ENCODE measurements at places on chromosomes 4 and X.

DNA sequence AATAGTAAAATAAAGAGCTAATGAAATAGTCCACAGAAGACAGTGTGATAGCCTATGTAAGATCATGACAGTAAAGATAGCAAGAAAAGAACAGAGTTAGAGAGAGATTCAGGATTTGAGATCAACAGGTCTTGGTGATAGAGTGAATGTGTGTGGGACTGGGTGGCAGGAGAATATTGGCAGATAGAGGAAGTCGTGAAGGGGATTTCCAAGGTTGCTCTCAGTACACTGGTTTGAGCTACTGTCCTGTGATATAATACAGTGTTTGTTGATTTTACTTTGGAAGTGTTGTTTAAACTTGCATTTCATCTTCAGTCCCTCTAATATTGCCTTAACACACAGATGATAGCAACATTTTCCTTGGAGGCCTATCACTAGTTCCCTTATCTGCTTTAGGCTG is 44.1 kb downstream of the DTHD1 start:
- DNase-seq: no peak

DNA sequence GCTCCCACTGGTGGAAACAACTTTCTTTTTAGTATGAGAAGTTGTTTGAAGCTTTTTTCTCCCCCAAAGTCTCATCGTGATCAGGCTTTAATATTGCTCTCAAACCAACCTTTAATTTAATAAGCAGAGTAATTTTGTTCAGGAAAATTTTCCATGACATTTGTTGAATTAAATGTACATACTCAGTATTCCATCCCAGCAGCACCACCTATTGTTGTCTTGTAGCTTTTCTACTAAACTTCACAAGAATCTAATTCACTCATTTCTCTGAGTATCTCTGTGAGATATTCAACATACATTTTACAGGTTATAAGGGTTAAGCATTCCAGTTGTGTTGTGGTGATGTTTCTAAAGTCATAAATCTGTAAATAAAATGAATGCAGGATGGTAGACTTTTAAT is 218.3 kb upstream of the HAND2 start:
- DNase-seq: no peak

- DNase-seq: peak; percentile 70
These were observed 8.9 kb upstream of the GSX2 start for GRCh38 chr4:54090804-54091623.

DNA sequence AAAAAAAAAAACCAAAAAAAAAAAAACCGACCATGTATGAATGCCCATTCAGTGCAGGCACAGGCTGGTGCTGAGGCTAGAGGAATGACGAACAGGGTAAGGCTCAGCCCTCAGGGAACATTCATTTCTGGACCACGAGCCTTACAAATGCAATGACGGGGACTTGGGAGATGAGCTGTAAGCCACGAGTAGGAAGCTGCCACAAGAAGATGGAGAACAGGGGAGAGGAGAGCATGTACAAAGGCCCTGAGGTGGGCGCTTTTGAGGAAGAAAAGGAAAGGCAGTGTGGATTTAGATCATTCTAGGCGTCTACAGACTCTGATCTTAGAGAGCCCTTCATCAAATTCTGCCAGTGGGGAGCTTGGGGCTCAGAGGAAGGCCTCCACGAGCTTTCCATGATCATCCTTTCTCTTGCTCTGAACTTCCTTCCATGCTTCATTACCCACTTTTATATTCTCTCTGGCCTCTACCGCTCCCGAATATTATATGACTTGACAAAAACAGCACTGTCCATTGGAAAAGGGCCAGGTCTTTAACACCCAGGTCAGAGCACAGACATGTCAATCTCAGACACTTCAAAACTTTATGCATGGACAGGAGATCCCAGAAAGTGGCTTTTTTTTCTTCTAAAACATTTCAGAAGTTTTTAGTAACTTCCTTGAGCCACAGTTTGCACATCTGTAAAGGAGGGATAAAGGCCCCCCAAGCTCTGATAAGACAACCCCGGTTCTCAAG is 3.3 kb upstream of the ZNF518B start:
- DNase-seq: no peak

DNA sequence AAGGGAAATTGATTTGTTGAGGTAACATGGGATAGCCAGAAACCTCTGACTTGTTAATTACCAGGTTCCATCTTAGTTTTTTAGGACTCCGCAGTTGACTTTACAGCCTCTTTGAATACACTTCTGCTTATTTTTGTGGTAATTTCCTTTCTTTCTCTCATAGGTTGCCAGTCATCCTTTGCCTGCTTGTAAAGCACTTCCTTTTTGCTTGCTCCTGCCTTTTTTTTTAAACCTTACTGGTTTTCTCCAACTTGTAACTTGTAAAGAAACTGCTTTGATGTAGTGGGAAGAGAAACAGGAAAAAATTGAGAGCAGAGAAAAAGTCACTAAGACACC is 2.6 kb downstream of the PGK1 start:
- DNase-seq: no peak

GRCh38 chrX:41779030-41779564 is 55.1 kb downstream of the GPR82 start:
- no peak for DNase-seq

DNA sequence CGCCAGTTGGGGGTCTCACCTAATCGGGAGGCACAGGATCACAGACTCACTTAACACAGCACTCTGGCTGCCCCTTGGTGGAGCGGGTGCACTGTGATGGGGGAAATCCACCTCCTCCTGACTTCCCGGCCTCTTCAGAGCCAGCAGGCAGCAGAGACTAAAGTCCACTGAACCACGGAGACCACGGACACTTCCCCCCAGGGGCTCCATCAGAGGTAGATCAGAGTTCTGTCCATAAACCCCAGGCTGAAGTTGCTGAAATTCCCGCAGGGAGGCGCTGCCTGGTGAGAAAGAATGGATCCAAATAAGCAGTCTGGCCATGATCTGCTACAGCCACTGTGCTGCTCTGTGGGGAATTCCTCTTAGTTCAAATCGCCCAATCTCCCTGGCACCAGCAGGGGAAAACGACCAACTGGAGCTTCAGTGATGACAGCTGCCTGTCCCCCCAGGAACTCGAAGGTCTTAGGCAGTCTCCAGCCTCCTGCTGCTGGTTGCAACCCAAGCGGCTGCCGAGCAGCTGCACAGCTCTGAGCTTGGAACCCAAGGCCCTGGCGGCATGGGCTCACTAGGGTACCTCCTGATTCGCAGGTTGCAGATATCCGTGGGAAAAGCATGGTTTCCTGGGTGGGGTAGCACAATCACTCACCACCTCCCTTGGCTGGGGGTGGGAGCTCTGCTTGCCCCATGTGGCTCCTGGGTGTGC is 106.9 kb upstream of the DCAF12L2 start:
- no peak for DNase-seq

- no peak for DNase-seq
These were observed 37.1 kb downstream of the AREG start for GRCh38 chr4:74481891-74482609.

GRCh38 chr4:26015133-26015651 is 101.2 kb downstream of the SMIM20 start:
- no peak for DNase-seq

DNA sequence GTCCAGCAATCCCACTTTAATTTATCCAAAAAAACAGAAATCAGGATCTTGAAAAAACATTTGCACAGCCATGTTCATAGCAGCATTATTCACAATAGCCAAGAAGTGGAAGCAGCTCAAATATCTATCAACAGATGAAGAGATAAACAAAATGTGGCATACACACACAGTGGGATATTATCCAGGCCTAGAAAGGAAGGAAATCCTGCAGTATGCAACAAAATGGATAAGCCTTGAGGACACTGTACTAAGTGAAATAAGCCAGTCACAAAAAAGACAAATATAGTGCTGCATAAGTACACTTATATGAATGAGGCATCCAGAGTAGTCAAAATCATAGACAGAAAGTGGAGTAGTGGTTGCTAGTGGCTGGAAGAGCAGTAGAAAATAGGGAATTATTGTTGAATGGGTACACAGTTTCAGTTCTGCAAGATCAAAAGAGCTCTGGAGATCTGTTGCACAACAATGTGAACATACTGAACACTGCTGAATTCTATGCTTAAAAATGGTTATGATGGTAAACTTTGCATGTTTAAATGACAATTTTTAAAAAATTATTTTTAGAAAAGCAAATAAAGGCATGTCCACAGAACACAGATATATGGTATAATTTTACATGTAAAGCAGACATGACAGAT is 25.6 kb downstream of the CHM start:
- no peak for DNase-seq

GRCh38 chrX:31670245-31670644 is 598.4 kb upstream of the FTHL17 start:
- DNase-seq: no peak

DNA sequence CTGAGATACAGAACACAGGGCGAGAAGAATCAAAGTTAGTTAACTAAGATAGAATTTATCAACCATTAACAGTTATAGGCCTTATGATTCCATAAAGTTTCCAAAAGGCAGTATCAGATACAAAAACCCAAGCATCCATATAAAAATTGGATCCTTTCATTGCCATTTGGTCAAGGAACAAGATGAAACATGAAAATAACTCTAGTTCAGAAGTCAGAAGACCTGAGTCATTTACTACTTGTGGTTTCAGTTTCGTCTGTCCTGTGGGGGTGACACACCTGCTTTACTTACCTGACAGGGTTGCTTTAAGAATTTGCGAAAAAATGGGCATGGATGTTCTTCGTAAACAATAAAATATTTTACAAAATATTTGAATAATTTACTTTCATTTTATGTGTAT is 130.8 kb downstream of the ANAPC10 start:
- no peak for DNase-seq

- no peak for DNase-seq
These were observed 45.1 kb downstream of the TBC1D9 start for GRCh38 chr4:140710908-140711622.

DNA sequence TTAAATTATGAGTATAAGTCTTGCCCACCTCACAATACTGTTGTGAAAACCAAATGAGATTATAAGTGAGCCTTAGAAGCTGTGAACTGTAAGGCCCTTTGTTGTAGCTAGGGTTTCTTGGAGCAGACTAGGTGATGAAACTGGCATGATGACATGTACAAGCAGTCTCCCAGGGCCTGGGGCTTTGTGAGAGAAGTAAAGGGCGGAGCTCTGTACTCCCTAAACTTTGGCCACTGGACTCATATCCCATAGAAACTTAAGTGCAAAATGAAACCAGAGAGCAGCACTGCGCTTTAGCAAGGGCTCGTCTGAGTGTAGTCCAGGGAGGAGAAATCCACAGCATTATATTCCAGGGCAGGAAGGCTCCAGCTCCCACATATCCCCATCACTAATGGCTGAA is 385.6 kb upstream of the FGF16 start:
- no peak for DNase-seq

- no peak for DNase-seq
These were observed 278.6 kb upstream of the ITM2A start for GRCh38 chrX:79645749-79646148.

GRCh38 chr4:2289311-2289954 is 27.5 kb upstream of the MXD4 start:
- no peak for DNase-seq

GRCh38 chr4:15675356-15675755 is 6.3 kb upstream of the FAM200B start:
- no peak for DNase-seq
